Cerebellum (tissue), 4 donors: ENCODE measurements at places on chromosomes 7 and 10. TPM values are rescaled to one million over a fixed set of nuclear protein-coding genes. Genes with fewer than 3 reads are reported as not detected.
A peak's percentile ranks its signal among the peaks of the same experiment; 100 is the strongest.

Gene GPR158
- 8.8 TPM for total RNA-seq

Gene GHRHR
- 4.3 TPM for total RNA-seq

Gene FAM171A1
- 29.7 TPM for total RNA-seq

Gene ANKRD22
- total RNA-seq = not detected

GRCh38 chr7:36644625-36645422 is 79.5 kb downstream of the AOAH start:
- DNase-seq = peak; percentile 17

- DNase-seq = no peak
These were observed 11.6 kb downstream of the TCF7L2 start for GRCh38 chr10:112961609-112962008.

DNA sequence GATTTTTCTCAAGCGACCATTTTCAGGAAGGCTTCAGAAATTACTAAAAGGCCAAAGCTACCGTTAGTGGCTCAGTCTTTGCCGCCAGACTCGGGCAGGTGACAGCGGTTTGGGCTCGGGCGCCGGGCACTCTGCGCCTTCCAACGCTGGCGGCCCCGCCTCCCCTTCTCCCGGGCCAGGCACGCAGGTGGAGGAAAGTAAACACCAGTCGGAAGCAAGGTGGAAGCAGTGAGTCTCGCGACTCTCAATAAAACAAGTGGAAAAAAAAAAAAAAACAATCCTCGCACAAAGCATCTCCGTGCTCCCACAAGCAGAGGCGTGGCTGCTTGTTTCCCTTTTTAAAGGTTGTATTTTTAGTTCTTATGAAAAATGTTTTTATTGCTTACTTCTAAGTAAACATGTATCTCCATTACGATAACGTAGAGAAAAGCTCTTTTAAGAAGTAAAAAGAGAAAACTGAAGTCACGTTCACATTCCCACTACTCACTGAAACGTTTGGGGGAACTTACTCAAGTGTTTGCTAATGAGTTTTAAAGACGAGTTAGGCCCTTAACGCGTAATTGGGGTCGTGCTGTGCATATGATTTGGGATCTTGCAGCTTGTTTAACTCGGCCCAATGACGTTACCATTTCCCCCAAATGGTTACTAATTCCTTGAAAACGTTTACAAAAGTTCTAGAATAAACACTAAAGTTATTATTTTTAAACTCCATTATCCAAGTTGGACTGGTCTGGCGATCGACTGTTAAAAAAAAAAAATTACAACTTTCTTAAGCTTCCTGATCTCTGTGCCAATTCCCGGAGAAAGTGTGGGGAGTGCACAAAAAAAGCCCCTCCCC is 864 bp downstream of the CDCA7L start:
- peak; percentile 59 for DNase-seq

DNA sequence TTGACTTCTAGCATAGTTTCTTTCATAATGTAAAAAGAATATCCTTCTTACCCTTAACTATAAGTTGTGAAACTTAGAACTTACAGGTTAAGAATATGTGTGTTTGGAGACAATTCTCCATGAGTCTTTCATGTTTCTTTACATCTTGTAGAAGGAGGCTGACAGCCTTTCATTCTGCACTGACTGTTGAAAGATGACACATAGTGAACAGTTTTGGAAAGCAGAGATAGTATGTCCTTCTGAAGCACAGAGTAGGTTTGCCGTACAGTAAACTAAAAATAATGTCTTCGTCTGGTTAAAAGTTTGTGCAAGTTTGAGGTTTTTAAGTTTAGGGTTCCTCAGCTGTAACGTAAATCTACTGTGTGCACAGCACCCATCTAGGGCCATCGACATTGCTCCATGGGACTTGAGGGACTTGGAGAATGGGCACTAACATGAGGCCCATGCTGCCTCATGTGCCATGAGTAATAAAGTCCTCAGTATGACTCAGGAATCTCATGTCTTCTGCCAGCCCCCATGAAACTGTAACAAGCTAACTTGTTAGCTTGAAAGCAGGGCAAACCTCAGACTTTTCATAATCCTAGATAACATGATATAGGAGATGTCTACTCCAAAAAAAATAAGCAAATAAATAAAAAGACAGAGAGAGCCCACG is 24.5 kb upstream of the ELAPOR2 start:
- DNase-seq = no peak

DNA sequence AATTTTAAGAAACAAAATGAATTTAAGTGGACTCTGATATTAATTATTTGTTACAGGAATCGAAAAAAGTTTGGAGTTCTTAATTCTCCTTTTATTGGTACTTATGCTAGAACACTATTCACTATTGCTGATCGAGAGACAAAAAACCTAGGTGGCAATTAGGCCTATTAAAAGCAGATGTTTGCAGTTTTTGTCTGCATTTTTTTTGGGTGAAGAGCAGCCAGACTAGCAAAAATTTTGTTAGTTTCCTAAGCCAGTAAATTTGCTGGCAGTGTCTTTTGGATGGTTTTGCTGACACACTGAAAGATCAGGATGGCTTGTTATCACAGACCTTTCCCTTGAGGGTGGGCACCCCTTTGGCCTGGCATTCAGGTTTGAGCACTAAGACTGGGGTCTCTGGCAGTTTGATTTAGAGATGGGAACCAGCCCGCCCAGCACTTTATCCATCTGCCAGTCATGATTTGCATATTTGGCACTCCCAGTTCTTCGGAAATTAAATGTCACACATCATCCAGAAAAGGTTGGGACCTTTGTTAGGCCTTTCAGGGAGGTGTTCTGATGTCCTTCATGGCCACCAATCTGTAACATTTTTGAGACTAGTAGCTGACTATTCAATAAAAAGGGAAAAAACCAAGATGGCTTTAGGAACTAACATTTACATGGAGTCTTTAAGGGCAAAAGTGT is 57.3 kb downstream of the INPP5F start:
- no peak for DNase-seq

DNA sequence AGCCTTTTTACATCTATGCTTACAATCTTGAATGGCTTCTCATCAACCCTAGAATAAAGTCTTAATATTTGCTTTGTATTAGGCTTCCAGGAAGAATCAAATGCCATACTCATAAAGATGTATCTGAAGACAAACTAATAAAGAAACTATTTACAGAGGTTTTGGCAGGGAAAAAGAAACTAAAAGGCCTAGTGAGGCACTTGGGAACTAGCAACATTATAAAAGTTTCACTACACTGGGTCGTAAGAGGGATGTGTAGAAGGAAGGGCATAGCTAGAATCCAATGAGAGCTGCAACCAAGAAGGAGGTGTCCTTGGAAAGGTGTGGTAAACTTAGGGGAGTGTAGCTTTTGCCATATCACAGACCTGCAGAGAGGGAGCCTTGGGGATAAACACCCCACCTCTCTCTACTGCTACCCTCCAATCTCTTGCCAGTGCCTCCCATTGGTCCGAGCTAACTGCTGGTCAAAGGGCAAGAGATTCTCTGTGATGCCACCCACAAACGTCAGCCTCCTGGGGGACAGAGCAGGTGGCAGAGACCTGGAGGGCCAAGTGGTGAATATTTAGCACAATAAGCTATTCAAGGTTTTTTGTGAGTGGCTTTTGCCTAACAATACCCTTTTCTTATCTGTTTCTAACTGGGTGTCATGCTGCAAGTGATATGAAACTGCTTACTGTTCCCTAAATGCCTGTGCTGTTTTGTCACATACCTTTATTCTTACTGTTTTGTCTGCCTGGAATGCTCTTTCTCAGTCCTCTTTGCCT is 60.7 kb downstream of the CPED1 start:
- DNase-seq = no peak

DNA sequence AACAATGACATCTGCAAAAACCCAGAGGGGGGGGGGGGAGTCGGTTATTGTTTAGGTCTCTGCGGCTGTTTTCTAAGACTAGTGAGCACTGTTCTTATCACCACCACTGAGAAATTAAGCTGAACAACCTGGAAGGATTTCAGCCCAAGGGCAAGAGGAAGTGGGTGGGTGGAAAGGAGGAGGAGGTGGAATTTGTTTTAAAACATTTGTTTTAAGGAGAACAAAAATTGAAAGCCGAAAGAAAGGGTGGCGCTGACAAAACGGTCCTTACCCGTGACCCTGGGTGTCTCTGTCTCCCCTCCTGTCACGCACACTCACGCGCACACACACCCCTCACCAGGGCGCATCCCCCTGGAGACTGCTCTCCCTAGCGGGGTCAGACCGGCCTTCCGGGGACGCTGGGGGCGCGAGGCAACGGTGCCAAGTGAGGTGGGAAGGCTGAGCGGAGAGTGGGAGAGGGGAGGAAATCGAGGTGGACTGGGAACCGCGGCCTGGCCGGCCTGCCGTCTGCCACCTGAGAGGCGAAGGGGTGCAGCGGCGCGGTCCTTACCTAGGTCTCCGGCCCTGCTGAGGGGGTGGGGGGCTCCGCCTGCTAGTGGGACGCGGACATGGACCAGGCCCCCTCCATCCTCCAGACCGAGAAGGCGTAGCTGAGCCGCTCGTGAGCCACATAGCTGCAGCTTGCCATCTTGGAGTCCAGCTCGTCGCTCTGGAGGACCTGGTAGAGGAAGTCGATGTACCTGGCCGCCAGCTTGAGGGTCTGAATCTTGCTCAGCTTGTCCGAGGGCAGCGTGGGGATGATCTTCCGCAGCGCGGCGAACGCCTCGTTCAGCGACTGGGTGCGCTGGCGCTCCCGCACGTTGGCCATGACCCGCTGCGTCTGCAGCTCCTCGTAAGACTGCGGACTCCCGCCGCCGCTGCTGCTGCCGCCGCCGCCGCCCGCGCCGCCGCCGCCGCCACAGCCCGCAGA is 1.0 kb downstream of the TWIST1 start:
- no peak for DNase-seq

- DNase-seq = no peak
These were observed 239.1 kb upstream of the KAT6B start for GRCh38 chr10:74587109-74587854.

DNA sequence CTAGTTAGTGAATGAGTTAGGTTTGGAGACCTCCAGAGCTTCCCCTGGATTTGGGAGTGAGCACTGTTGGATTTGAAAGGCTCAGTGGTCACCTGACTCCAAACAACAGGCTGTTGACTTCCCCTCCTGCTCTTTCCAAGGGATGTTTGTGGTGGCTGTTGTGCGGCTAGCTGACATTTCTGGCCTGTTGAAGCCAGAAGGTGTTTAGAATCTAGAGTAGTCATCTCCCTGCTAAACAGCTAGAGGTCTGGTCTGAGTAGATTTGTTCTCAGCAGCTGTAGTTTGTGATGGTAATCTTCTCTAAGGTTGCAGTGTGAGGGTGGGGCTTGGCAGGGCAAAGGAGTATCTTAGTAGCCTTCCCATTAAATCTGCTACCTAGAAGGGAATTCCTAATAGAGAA is 30.1 kb downstream of the BPGM start:
- no peak for DNase-seq
